HL-60 (cell line): ENCODE measurements at places on chromosomes 6 and 20.

DNA sequence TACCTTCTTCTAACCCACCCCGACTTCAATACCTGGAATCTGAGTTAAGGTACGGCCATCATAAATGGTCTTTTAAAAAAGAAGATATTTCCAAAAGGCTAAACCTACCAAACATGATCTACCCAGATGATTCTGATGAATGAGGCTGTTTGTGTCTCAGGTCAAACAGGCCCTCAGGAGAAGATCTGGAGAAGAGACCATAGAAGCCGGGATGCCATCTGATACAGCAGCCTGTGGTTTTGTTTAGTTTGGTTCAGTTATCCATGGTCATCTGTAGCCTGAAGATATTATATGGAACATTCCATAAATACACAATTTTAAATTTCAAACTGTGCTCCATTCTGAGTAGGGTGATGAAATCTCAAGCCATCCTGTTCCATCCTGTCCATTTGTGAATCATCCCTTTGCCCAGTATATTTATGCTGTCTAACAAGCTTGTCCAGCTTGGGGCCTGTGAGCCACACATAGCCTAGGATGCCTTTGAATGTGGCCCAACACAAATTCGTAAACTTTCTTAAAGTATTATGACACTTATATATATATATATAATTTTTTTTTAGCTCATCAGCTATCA is 4.0 kb upstream of the CAP2 start:
- no peak for DNase-seq

- DNase-seq = no peak
Measured at GRCh38 chr6:109896341-109896740, 81.8 kb upstream of the GPR6 start.

DNA sequence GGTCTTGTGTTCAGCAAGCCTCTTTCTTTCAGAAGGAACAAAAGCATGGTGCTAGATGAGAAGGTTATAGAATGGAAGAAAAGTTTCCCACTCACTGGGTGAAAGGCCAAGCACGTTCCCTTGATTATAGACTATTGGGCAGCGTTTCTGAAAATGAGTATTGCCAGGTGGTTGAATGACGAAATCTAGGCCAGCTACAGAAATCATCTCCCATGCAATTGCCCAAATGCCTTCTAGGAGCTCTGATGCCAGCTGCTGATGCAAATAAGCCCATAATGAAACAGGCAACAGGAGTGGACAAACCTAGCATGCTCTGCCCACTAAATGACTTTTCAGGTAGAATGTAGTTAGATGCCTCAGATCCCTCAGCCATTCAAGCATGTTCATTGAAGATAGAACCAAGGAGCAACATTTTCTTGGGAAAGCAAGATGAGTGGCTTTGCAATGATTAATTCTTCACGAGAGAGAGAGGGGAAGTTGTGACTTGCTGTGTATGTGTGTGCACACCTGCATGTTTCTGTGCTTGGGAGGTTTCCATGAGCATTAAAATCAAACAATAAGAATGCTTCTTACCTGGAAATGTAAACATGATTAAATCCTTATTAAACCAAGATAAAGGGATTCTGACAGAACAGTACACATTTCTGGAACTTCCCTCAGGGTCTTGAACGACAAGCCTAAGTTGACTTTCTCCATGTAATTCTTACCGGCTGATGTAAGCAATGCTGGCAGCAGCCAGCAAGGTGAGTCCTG is 43.6 kb downstream of the ADTRP start:
- no peak for DNase-seq

DNA sequence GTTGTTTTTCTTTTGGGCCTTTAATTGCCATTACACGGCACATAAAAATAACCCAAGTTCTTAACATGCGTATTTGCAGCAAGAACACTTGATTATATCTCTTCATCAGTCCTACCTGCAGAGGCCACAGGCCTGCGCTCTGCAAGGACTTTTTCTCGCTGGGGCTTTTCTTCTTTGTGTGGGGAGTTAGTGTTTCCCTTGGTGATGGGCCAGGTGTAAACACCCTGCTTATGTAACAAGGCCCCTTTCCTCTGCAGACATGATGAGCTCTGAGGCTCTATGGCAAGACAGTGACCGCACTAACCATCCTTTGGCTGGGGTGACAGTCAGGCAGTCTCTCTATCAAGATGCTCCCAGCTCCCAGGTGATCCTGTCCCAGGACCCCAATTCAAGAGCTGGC is 97.8 kb upstream of the PCSK2 start:
- no peak for DNase-seq

DNA sequence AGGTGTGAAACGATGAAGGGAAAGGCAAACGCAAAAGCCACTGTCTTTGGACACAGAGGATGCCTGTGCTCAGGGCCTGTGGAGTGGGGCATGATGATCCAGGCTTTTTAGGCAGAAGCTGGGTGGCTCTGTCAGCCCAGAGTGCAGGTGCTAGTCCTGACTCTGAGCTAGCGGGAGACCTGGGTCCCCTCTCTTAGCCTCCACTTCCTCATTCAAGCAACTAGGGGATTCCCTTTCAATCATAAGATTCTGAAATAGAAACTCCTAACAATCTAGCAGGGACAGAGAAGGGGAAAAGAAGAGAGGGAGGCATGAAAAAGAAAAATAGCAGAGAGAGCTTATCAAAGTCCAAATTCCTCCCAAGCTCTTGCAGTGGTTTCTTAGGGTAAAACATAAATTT is 7.6 kb upstream of the HIVEP2 start:
- no peak for DNase-seq

DNA sequence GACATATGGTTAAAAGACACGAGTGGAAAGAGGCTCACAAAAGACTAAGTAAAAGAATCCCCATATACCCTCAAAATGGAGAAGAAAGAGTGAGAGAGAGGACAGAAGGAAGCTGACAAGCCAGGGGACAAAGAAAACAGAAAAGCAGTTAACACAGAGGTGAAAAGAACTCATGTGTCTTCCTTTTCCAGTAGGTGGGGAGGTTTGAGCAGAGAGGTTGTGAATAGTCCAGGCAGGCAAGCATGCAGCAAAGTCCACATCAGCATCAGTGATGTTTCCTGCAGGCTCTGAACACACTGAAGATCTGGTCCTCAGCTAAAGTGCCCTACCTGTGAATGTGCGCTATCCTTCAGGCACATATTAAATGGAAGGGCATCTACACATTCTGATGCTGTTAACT is 196.5 kb upstream of the IRAK1BP1 start:
- no peak for DNase-seq

DNA sequence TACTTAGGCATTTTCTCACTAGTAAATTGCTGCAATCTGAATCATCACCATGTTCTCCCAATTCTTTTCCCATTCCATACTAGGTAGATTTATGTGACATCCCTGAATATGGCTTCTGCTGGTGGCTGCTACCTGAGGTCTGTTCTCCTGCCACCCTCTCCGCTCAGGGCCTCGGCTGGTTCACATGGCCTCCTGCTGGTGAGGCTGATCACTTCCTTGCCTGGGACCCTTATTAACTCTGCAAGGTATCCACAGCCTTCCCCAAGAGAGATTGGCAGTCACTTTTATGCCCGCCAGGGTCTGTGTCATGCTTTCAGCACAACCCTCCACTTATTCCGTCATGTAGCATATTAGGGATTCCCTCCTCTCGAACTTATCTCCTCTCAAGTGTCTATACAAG is 424.5 kb upstream of the FLRT3 start:
- no peak for DNase-seq

DNA sequence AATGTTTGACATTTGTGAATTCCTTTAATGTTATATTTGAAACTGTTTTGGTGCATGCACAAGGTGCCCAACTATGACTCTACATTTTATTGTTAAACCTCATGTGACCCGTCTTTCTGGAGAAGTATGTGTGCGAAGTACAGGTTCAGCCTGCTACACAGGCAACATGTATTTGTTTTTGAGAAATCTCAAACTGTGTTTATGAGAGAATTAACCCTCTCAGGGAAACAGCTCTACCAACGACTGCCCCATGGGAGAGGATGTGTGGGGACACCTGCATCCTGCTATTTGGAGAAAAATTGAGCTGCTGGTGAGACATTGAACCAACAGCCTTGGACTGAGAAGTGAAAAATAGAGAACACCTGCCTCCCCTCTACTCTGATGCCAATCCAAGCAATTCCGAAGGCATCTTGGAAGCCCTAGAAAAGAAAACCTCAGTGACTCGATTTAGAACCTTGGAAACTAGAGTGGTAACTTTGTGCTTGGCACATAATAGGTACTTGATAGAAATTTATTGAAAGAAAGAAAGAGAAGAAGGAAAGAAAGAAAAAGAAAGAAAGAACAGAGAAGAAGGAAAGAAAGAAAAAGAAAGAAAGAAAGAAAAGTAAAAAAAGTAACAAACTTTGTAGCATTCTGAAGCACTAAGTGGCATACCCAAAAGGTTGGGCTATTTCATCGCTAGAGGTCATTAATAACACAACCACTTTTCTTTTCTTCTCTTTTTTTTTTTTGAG is 2.9 kb upstream of the AKAP12 start:
- no peak for DNase-seq

- DNase-seq = no peak
Measured at GRCh38 chr6:148979014-148979901, 232.4 kb downstream of the UST start.

DNA sequence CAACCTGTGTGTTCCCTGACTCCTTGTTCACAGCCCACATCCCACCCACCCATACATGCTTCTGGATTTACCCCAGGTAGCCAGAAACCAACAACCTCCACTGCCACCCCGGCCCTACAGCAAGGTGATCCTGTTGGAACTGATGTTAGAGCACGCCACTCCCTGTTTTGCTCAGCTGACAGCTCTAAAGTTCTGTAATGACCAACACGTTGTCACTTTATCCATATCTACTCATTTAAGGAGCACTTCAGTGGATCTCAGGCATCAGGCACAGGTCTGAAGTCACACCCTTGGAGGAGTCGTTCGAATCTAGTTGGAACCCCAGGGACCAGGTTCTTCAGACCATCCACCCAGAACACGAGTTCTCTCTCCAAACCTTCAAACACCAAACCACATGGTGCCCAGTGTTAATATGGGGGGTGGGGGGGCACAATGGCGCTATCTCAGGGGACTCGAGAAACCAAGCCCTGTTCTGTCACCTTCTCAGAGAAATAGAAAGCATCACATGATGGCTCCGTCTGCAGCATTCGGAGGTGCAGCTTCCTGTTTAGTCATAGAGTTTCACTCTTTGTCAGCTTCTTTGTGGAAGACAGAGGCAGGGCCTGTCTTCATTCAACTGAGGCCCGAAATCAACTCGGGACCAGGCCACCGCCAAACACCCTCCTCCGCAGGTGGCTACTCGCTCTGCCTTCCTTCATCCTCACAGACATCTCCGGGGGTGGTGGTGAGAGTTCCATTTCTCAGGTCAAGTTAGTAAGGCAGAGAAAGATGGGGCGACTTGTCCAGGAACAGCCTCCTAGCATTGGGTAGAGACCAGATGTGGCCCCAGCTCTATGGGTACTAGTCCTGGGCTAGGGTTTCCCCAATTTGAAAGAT is 142.2 kb downstream of the NFATC2 start:
- DNase-seq = no peak

- DNase-seq = no peak
Measured at GRCh38 chr6:35603326-35604202, 85.2 kb downstream of the FKBP5 start.

DNA sequence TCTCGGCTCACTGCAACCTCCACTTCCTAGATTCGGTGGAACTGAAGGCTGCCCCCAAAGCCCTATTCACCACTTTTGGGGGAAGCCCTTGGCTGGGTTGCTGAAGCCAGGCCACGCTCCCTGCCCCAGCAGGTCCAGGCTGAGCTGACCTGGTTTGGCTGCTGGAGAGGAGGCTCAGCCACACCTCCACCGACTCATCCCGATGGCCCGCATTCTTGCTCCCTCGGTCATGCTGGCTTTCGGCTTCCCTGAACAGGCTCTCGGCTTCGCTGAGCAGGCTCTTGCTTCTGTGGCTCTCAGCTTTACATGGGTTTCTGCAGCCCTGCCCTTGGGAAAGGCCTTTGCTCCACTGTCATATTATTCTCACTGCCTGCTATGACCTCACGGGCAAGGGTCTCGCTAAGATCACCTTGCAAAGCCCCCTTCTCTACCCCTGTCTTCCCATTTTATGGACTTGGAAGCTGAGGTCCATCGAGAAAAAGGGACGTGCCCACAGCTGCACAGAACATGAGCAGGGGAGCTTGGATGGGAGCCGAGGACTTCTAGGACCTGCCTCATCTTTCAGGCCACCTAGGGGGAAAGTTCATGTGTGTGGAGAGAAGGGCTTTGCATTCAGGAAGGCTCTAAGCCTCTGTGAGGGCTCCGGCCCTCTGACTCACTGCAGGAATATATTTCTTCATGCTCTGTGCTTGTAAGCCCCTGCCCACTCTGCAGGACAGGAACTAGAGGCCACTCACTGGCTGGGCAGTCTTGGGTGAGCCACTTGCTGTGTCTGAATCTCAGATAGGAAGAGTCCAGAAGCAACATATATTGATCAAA is 15.6 kb downstream of the ARHGAP40 start:
- DNase-seq = no peak

DNA sequence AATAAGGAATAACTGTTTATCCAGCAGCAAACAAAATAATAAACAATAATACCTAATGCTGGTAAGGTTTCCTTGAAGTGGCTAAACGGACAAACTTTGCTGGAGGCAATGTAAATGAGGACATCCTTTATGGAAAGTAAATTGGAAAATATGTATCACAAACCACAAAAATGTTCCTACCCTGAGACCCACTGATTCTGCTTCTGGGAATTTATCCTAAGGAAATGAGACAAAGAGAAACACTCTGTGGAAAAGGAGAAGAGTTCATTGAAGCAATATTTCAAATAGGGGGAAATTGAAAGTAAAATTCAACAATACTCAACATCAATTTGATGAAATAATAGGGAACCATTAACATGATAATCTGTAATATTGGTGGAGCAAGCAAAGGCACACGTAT is 37.9 kb downstream of the MAFB start:
- no peak for DNase-seq

GRCh38 chr6:47247227-47247797 is 62.4 kb downstream of the TNFRSF21 start:
- DNase-seq = peak; percentile 32

- no peak for DNase-seq
Measured at GRCh38 chr6:128057946-128058345, 157.1 kb upstream of the THEMIS start.

DNA sequence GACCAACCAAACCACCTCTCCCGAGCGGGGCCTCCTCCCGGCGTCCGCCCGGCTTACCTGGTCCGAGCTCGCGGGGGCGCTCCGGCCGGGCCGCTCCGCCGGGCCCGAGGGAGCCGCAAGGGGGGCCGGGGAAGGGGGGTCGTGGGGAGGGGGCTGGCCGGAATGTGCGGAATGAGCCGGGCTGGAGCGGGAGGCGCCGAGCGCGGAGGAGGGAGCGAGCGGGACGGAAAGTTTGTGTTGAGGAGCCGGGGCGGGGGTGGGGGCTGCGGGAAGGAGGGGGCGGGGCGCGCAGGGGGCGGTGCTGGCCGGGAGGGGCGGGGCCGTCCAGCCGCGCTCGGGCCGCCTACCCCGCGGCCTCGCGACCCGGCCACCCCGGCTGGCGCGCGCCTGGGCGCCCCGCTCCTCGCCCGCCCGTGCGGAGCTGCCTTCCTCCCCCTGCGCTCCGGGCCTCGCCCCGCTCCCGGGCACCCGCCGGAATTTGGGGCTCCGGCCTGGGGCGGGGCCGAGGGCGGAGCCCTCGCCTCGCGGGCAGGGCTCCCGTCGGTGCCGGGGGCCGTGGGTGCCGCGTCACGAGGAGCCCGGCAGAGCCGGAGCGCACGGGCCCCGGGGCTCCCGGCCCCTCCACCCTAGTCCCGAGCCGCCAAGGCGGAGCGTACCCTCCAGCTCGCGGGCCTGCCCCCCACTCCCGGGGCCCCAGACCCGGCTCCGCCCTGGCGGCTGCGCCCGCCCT is at the start of gene TEAD3:
TSS of gene TEAD3 (minus strand) at position 239 of the 730 bp plus-strand sequence.
- DNase-seq = no peak

- DNase-seq = no peak
Measured at GRCh38 chr6:33667776-33668175, 43.7 kb downstream of the UQCC2 start.

- no peak for DNase-seq
Measured at GRCh38 chr6:71529769-71530168, 241.2 kb downstream of the OGFRL1 start.
